Stimulated activated CD4-positive, alpha-beta T cell treated with anti-CD3 and anti-CD28 coated beads, TNF-alpha, amount 100 ng/mL, for 24 hours (primary cell): ENCODE measurements at places on chromosomes 16 and 17.

DNA sequence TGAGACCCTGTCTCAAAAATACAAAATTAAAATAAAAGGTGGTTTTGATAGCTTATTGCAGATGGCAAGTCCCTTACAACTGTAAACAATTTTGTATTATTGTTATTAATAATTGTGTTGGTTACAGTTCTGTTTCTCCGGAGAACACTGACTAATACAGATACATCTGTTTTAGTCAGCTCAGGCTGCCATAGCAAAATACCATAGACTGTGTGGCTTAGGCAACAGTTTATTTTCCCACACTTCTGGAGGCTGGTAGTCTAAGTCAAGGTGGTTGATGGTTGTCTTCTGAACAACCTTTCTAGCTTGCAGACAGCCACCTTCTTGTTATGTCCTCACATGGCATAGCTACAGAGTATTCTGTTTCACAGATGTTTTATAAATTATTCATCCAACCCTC lies 14.2 kb upstream of the IL21R start:
- no peak for DNase-seq

- no peak for DNase-seq
Observed at GRCh38 chr16:88734361-88734728, 28.0 kb downstream of the CTU2 start.

- no peak for DNase-seq
Observed at GRCh38 chr17:795276-795675, 13.1 kb downstream of the MRM3 start.

DNA sequence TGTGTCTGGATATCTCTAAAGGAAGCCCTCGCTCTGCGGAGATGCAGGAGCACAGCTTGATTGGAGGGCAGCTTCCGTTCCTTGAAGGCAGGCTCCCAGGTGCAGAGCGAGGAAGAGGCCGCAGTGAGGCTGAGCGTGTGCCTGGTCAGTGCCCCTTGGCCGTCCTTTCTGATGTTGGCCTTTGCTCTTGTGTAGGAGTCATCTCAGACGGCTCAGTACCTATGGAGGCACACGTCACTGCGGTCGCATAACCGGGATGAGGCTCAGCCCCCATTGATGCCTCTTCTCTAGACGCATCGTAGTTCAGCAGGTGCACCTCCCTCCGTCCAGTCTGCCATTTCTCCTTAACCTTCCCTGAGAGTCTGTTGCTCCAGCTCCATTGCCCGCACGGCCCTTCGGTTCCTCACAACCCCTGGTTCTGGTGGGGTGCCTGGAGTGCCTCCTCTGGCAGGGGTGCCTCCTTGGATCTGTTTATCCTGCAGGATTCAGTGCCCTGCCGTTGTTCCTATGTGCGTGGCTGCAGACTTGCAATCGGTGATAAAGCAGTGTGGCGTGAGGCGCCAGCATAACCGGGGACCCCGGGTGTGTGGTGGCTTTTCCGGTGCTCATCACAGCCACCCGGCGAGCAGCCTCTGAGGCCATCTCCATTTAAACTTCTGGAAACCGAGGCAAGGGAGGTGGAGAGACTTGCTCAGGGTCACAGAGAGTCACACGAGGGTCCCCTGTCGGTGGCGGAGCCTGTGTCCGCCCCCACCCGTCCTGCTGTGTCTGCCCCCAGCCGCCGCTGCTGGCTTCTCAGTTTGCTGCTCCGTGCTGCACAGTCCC lies 188.8 kb upstream of the CHMP6 start:
- DNase-seq: no peak

GRCh38 chr17:82052638-82053059 lies 951 bp downstream of the GPS1 start:
- no peak for DNase-seq

DNA sequence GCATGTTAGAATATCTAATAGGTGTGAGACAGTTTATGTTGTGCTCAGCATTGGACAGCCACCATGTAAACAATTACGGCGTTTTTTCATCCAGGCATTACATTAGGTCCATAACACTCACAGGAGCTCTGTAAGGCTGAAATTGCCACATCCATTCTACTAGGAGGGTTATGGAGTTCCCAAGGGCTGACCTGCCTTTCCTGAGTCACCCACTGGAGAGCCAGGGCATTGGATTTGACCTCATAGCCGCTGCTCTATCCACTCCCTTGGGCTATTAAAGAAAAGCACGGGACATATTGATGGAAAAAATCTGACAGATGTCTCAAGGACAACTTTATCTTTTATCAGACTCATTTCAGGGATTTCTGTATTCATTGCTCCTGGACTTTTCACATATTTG lies 306.3 kb upstream of the HSBP1 start:
- no peak for DNase-seq

DNA sequence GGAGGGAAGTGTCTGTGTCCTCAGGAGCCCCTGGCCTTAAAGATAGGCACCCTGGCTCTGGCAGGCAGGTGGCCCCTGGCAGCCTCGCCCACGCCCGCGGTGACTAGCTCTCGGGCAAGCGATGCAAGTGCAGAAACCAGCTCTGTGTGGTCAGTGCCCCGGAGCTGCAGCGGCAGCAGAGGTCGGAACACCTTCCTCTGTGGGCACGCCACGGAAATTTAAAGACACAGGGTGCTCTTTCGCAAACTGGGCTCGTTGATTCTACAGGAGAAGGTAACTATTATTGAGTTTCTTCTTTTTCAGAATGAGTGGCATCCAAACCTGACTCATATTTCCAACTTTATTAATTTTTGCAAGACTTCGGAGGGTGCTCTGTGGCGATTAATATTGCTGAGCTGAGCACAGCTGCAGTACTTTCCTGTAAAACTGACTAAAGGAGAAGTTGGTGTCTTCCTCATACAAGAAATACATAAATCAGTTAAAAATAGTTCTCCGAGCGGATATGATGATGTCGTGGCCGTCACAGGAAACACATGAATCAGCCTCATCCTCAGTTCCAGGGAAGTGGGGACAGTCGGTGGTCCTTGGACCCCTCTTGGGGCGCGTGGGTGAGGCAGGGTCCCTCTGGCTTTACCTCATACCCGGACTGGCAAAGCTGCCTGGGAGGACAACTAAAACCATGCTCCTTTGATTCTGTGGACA lies 120.2 kb downstream of the METRNL start:
- no peak for DNase-seq

- no peak for DNase-seq
Observed at GRCh38 chr17:35170968-35171771, 23.0 kb downstream of the SLC35G3 start.

DNA sequence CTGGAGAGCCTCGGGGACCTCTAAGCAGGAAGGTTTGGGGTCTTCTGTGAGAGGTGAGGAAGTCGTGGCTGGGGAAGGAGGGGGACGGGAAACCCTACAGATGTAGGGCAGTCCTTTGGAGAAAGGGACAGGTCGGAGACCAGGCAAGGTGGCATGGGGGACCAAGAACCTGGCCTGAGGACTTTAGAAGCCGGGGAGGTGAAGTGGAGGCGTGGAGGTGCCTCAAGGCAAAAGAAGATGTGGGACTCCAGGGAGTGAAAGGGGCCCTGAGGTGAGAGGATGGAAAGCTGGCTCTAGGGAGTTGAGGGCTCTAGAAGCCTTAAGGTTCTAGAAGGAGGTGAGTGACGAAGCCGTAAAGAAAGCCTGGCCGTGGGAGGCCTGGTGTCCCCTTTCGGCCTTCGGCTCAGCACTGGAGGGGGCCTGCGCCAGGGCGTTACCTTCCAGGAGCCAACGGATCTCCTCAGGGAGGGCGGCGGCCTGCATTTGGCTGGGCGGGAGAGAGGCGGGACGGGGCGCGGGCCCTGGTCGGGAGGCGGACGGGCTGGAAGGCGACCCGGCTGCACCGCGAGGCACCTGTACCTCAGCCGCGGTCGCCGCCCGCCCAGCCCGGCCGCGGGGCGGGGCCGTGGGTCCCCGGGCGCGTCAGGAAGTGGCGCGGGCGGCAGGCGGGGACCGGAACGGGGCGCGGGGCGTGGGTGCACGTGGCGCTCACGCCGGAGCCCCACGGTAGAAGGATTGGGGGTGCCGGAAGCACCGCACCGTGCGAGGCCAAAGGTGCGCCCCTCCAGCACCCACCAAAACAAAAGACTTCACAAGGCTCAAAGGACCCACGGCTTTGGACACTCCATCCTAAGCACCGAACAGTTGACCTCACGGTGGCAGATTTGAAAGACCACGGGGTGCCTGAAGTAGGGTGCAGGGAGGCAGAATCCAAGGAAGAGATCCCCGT lies at the start of gene SKAP1:
Gene SKAP1 (minus strand): TSS at position 577 of the 949 bp plus-strand sequence.
- peak; percentile 67 for DNase-seq

DNA sequence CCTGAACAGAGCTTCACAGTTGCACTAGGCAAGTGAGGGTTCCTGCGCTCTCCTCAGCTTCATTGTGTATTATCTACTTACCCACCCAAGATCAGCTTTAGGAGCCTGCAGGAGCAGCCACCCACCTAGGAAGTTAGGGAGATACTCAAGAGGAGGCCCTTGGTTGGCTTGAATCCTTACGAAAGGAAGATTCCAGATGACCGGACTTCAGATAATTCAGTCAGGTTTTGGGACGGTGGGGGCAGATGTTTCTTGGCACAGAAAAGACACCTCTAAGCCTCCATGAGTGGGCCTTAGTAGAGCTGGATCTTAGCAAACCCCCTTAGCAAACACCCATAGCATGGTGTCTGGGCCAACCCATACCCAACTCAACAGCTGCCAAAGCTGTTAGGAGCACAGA lies 2.4 kb upstream of the CBFB start:
- DNase-seq: no peak

- no peak for DNase-seq
Observed at GRCh38 chr17:73042809-73043685, 49.4 kb downstream of the SLC39A11 start.

- no peak for DNase-seq
Observed at GRCh38 chr16:70437017-70437581, 1.8 kb downstream of the ST3GAL2 start.

DNA sequence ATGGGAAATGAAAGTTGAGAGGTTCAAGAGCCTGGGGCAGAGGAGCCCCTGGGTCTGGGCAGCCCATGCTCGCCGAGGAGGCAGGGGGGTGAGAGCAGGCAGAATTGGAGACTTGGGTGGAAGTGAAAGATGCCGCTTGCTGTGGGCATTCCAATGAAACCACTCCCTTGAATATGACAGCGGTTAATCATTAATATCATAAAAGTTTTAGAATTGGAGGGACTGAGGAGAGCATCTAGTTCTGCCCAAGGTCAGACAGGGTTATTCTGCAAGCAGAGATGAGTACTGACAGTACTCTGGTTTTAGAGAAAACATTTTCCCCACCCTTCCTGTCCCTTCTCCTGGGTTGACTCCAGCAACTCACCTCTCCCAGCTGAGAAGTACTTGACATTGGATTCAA lies 180.2 kb downstream of the MSI2 start:
- DNase-seq: no peak

DNA sequence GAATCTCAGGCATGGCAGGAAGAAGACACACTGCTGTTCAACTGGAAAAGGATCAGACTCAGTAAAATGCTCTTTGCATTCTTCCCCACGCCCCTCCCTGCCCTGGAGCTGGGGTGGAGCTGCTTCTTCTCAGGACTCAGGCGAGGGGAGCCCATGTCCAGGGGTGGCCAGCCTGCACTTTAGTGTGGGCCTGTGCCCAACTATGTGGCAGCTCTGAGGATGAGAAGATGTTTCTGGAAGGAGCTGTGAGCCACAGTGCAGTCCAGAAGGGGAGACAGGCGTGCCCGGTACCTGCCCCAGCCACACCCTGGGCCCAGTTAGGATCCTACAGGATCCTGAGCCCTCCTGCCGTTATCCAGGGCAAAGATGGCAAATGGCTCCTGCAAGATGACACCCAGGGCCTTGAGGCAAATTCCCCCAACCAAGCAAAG lies 120.3 kb downstream of the ANKRD11 start:
- DNase-seq: no peak

- no peak for DNase-seq
Observed at GRCh38 chr16:82094942-82095540, 60.0 kb downstream of the HSD17B2 start.

GRCh38 chr16:10878644-10879501 lies 1.9 kb downstream of the CIITA start:
- DNase-seq: no peak

GRCh38 chr17:79091226-79091670 lies 16.6 kb downstream of the ENGASE start:
- no peak for DNase-seq

DNA sequence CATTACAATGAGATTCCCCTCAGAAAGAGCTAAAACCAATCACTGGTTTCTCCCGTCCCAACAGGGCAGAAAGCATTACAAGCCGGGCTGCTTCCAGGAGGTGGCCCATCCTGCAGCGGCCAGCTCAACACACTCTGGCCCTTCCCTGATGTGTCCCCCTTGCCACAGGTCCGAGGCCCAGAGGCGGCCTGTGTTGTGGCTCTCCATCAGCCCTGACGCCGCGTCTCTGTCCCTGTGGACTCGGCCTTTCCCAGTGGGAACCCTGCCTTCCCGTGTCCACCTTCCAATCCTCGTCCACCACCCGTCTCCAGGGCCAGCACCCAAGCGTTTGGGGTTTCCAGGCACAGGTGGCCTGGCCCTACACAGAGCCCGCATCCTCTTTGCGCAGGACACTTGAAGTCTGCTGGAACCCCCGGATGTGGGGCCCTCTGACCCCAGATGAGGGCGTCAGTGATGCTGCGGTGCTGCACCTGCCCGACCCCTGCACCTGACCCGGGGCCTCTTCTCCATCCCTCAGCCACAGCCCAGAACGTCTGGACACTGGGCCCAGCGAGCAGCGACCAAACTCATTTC lies 21.1 kb downstream of the RAB40B start:
- no peak for DNase-seq

- DNase-seq: no peak
Observed at GRCh38 chr17:7586673-7587419, 3.0 kb downstream of the SOX15 start.

DNA sequence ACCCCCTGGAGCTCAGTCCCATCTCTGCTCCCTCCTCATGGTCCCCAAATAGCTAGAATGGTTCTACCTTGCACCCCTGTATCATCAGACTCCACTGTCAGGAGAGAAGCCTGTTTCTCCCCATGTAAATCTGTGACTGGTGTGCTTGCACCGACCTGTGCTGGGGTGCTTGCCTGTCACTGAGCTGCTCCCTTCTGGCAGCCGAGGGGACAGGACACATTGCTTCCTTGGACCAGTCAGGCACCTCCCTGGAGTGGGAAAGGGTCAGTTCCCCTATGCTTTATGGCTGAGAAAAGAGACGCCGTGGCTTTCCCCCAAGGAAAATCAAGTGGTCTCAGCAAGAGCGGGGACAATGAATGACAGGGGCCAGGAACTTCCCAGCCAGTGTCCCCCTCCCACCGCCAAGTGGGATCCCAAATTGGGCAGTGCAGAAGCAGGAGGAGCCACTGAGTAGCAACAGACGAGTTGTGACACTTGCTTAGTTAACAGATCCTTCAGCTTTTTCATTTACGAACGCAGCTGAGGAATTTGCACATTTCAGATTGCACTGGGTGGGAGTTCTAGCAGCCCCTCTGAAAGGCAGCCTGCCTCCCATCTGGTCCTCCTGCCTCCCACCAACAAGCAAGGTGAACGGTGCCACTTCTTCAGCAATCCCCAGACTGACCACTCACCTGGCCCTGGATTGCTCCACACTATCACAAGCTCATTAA lies 156.4 kb downstream of the KATNIP start:
- DNase-seq: no peak

GRCh38 chr17:78401246-78401645 lies 22.8 kb downstream of the PGS1 start:
- DNase-seq: no peak

GRCh38 chr16:85913688-85914422 lies 14.9 kb downstream of the IRF8 start:
- DNase-seq: no peak
